H9 (cell line): ENCODE measurements at places on chromosomes 5 and 9. TPM values are rescaled to one million over a fixed set of nuclear protein-coding genes. Genes with fewer than 3 reads are reported as not detected.
A peak's percentile ranks its signal among the peaks of the same experiment; 100 is the strongest.

The TSLP gene
- total RNA-seq, result 0.59 and 0.63 TPM in 2 replicates

The MOB3B gene
- total RNA-seq, result 9.8 and 10.6 TPM in 2 replicates

GRCh38 chr5:156375895-156376495 is 49.0 kb downstream of the SGCD start:
- H3K36me3 ChIP-seq, result no peaks in the 10 kb centered on the region
- H3K27me3 ChIP-seq, result no peaks in the 10 kb centered on the region
- H3K4me3 ChIP-seq, result no peak overlapping the region
- H3K4me1 ChIP-seq, result no peaks in the 10 kb centered on the region
- H3K27ac ChIP-seq, result no peak overlapping the region

GRCh38 chr9:95481000-95481399 is 35.8 kb downstream of the PTCH1 start:
- no peaks in the 10 kb centered on the region for H3K27me3 ChIP-seq
- H3K27ac ChIP-seq, result no peak overlapping the region
- DNase-seq, result no peak
- H3K36me3 ChIP-seq, result peaks cover 26% of the 10 kb centered on the region

GRCh38 chr9:104944871-104945270 is 16.9 kb upstream of the ABCA1 start:
- H3K4me1 ChIP-seq, result no peaks in the 10 kb centered on the region
- H3K4me3 ChIP-seq, result no peak overlapping the region
- H3K27me3 ChIP-seq, result no peaks in the 10 kb centered on the region

GRCh38 chr5:144304688-144305087 is 134.0 kb downstream of the KCTD16 start:
- no peak overlapping the region for H3K4me3 ChIP-seq
- H3K36me3 ChIP-seq, result no peaks in the 10 kb centered on the region
- no peaks in the 10 kb centered on the region for H3K4me1 ChIP-seq
- DNase-seq, result no peak
- no peaks in the 10 kb centered on the region for H3K27me3 ChIP-seq
- H3K27ac ChIP-seq, result no peak overlapping the region

- H3K4me1 ChIP-seq, result no peaks in the 10 kb centered on the region
- DNase-seq, result no peak
- no peaks in the 10 kb centered on the region for H3K27me3 ChIP-seq
- H3K36me3 ChIP-seq, result no peaks in the 10 kb centered on the region
- H3K4me3 ChIP-seq, result no peak overlapping the region
- no peak overlapping the region for H3K27ac ChIP-seq
Measured at GRCh38 chr9:100926366-100926765, 102.2 kb upstream of the PLPPR1 start.

DNA sequence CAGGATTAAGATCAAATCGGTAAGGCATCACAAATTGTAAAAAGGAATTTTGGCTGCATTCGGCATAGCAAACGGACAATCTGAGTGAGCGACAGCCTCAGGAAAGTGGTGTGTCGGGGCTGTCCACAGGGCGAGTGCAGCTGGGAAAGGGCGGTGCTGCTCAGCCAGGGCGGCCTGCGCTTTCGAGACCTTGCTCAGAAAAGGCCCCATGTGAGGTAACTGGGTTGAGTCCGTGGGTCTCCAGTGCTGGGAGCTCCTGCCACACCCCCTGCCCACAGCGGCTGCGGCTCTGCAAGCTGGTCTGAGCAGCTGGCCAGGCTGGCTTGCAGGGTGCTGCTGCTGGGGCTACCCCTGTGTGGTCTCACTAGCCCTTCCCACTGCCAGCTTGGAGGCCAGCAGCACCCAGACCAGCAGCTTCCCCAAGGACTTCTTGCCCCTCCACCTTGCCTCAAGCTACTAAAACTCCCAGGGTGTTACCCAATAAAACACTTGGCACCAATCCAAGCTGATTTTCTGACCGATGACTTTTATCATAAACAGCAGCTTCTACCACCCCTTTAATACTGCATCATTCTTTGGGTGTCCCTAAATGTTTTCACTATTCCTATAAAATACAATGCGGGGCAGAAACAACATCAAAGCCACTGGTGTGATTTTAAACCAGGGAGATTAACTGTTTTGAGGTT is 6.2 kb downstream of the SURF2 start:
- H3K27me3 ChIP-seq, result no peaks in the 10 kb centered on the region
- H3K36me3 ChIP-seq, result peaks cover 89% of the 10 kb centered on the region
- DNase-seq, result no peak
- no peaks in the 10 kb centered on the region for H3K4me1 ChIP-seq
- no peak overlapping the region for H3K4me3 ChIP-seq
- H3K27ac ChIP-seq, result no peak overlapping the region

DNA sequence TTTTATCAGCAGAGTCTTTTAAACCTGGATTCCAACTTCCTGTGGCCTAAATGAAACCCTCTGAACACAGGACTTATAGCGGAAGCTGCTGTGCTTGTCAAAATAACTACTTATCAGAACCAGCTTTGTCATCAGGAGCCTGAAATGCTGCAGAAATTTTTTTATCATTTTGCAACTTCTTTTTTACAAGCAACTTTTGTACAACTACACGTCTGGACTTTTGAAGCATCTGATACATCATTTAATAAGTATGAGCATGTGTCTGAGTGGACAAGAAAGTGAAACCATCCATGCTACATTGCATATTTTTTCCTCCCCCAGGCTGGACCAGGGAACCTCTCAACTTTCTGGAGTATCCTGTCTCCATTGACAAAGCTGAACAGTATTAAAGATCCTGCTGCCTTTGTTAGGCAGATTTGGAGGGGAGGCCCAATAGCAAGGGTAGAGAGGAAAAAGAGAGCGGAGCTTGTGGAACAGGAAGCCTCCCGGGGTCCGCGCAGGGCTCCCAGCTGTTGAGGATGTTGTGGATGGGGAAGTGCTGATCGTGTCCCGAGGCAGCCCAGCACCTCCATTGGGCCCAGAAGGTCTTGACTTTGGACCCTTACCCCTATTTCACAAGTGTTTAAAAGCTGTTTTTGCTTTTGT is 196.6 kb downstream of the MSX2 start:
- H3K27me3 ChIP-seq, result no peaks in the 10 kb centered on the region
- no peak overlapping the region for H3K4me3 ChIP-seq
- H3K4me1 ChIP-seq, result no peaks in the 10 kb centered on the region; the same call in 1 of the 2 replicates
- no peaks in the 10 kb centered on the region for H3K36me3 ChIP-seq
- DNase-seq, result peak; percentile 80
- no peak overlapping the region for H3K27ac ChIP-seq

DNA sequence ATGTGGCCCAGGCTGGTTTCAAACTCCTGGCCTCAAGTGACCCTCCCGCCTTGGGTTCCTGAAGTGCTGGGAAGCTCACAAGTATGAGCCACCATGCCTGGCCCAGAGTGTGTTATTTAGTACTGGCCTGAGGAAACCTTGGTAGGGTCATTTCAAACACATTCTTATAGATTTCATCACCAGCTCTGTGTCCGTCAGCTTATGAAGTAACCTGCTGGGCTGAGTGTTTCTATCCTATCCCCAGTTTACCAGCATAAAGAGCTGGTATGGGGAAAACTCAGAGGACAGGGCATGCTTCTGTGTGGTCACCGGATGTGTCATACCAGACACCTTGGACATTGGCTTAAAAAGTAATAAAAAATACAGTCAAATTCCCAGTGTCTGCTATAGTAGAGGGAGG is 45.3 kb downstream of the PTPN3 start:
- H3K27ac ChIP-seq, result no peak overlapping the region
- DNase-seq, result no peak
- no peaks in the 10 kb centered on the region for H3K36me3 ChIP-seq

GRCh38 chr5:132471944-132472343 is 18.6 kb downstream of the IRF1 start:
- H3K4me3 ChIP-seq, result no peak overlapping the region
- no peaks in the 10 kb centered on the region for H3K27me3 ChIP-seq
- H3K36me3 ChIP-seq, result peaks cover 7% of the 10 kb centered on the region
- no peak overlapping the region for H3K27ac ChIP-seq

DNA sequence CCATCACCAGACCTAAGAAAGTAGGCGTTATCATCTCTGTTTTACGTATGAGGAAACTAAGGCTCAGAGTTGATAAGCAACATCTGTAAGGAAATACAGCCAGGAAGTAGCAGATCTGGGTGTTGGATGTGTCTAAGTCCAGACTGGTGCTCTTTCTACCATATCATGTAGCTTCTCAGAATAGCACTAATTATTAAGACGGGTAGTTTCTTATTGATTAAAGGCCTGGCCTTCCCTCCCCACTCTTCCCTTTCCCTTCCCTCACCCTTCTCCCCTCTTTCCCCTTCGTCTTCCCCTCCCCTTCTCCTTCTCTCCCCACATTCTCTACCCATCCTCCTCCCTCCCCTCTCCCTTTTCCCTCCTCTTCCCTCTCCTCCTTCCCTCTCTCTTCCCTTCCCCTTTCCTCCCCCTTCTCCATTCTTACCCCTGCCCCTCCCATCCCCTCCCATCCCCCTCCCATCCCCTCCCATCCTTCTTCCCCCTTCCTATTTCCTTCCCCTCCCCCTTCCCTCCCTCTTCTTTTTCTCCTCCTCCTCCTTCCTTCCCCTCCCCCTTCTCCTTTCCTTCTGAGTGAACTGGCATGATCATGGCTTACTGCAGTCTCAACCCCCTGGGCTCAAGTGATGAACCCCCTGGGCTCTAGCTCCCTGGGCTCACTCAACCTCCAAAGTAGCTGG is 79.4 kb downstream of the SNX24 start:
- H3K27ac ChIP-seq, result no peak overlapping the region
- H3K4me3 ChIP-seq, result no peak overlapping the region
- no peaks in the 10 kb centered on the region for H3K36me3 ChIP-seq
- no peaks in the 10 kb centered on the region for H3K27me3 ChIP-seq

- no peaks in the 10 kb centered on the region; the same call in 1 of the 2 replicates for H3K4me1 ChIP-seq
- no peak for DNase-seq
- no peak overlapping the region for H3K27ac ChIP-seq
Measured at GRCh38 chr9:93136011-93136440, 2.0 kb upstream of the NINJ1 start.

GRCh38 chr5:147898875-147899401 is 7.4 kb downstream of the C5orf46 start:
- H3K4me3 ChIP-seq, result no peak overlapping the region
- no peaks in the 10 kb centered on the region for H3K27me3 ChIP-seq
- H3K27ac ChIP-seq, result no peak overlapping the region
- H3K36me3 ChIP-seq, result no peaks in the 10 kb centered on the region
- H3K4me1 ChIP-seq, result no peaks in the 10 kb centered on the region
- DNase-seq, result no peak

- DNase-seq, result no peak
- peaks cover 5% of the 10 kb centered on the region; the same call in 1 of the 2 replicates for H3K4me1 ChIP-seq
- no peaks in the 10 kb centered on the region for H3K27me3 ChIP-seq
- no peaks in the 10 kb centered on the region for H3K36me3 ChIP-seq
Measured at GRCh38 chr5:148970876-148971275, 92.0 kb downstream of the SH3TC2 start.

GRCh38 chr9:35728041-35728971 is 3.7 kb downstream of the TLN1 start:
- peaks cover 25% of the 10 kb centered on the region; the same call in 1 of the 2 replicates for H3K4me1 ChIP-seq
- no peaks in the 10 kb centered on the region for H3K27me3 ChIP-seq
- DNase-seq, result peak; percentile 66
- peak overlapping the region; percentile 79 for H3K27ac ChIP-seq

DNA sequence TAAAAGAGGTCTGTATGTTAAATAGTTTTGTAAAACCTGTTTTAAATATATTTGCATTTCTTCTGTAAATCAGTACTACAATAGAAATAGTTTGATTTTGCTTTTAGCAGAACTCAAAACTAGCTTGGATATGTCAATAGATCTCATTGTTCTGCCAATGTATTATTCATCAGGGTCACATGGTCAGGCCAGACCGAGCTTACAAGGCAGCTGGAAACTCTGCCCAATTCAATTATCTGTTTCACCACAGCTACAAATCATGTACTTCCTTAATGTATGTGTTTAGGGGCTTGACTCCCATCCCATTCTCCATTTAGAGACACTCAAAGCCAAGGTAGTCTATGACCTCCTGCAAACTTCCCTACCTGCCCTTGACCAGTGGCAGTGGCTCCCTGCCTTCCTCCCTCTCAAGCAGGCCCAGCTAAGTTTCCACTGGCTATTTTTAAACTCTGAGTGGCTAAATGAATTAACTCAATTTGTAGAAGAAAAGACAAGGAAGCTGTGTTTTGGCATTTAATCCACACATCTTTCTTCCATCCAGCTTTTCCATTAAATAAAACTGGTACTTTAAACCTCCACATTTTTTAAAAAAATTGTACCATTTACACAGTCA is 46.4 kb upstream of the SELENOP start:
- H3K27me3 ChIP-seq, result no peaks in the 10 kb centered on the region
- peaks cover 2% of the 10 kb centered on the region; the same call in 1 of the 2 replicates for H3K36me3 ChIP-seq
- DNase-seq, result no peak
- H3K4me3 ChIP-seq, result no peak overlapping the region

GRCh38 chr5:172299916-172300439 is 16.4 kb upstream of the UBTD2 start:
- no peaks in the 10 kb centered on the region for H3K36me3 ChIP-seq
- no peak overlapping the region for H3K4me3 ChIP-seq
- DNase-seq, result no peak
- no peaks in the 10 kb centered on the region for H3K4me1 ChIP-seq

DNA sequence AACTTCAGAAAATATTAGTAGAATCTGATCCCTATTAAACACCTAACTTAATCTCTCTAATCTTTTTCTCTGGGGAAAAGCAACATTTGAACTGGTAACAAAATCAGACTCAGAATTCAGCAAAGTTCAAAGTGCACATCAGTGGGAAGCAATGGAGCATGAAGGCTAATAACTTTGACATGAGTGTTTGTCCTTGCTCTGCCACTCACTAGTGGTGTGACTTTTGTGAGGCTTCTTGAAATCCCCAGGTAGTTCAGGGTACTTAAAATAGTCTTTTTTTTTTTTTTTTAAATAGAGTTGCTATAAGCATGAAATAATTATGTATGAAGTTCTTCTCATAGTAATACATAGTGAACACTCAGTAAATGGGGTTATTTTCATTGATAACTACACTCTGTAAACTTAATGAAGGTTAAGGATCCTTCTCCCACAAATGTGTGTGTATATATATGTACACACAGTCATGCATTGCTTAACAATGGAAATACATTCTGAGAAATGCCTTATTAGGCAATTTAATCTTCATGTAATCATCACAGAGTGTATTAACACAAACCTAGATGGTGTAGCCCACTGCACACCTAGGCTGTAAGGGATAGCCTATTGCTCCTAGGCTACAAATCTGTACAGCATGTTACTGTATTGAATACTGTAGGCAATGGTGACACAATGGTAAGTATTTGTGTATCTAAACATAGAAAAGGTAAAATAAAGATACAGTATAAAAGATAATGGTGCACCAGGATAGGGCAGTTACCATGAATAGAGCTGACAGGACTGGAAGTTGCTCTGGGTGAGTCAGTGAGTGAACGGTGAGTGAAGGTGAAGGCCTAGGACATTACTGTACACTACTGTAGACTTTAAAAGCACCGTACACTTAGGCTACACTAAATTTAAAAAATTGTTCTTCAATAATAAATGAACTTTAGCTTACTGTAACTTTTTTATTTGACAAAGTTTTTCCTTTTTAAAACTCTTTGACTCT is 73.3 kb upstream of the HMHB1 start:
- no peaks in the 10 kb centered on the region for H3K36me3 ChIP-seq
- H3K27me3 ChIP-seq, result no peaks in the 10 kb centered on the region
- no peak for DNase-seq
- H3K4me1 ChIP-seq, result peaks cover 3% of the 10 kb centered on the region
